ENCODE measurements at places on chromosomes 12 and 14.

DNA sequence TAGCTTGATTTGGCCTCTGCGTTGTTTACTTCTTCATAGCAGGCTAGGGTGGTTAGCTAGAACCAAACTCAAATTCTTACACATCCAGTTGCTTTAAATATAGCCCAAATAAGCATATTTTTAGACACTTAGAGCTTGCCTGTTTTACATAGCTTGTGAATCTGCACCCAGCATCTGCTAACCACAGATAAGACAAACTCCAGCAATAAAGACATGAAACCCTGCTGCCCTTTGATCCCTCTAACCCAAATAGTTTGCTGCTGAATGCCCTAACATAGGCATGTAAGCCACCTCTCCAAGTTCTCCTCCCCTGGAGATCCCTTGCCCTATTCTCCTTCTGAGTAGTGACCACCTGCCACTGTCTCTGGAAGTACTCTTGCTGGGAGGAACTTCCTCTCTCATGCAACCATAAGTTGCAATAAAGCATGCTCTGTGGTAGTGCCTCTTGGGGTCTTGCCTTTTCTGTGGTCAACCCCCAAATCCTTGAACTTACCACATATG, 185.6 kb downstream of the TMEM117 start:
- no peak for DNase-seq

DNA sequence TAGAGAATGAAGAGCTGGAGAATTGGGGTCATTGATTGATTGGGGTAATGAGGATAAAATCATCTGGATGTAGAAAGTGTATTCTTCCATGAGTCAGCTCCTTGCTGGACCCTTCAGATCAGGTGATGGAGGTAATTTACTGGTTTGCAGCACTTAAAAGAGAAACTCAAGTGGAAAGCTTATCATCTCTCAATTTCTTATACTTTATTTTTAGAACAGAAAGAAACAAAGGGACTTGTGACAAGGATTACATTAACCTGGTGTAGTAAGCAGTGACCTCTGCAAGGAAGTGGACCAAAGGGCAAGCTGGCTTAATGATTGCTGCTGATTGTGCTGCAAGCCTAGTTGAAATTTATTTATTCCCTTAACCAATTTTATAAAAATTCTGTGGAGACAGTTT, 405.0 kb downstream of the TRHDE start:
- DNase-seq = no peak

- no peak for DNase-seq
Measured at GRCh38 chr14:103225062-103225461, 101.8 kb downstream of the TNFAIP2 start.

GRCh38 chr12:67671419-67671818, 22.9 kb downstream of the DYRK2 start:
- DNase-seq = no peak

GRCh38 chr14:21575661-21576060, 4.2 kb downstream of the OR10G3 start:
- DNase-seq = no peak

GRCh38 chr14:64544607-64545312, 4.2 kb downstream of the HSPA2 start:
- no peak for DNase-seq

- DNase-seq = no peak
Measured at GRCh38 chr12:53320352-53321195, 836 bp downstream of the AAAS start.

GRCh38 chr12:56157201-56158028, 744 bp upstream of the MYL6 start:
- peak; percentile 78 for DNase-seq
